NCI-H2081 treated with DMSO at 0.1 percent for 48 hours (cell line): ENCODE measurements at places on chromosomes 13 and 19.

- no peak for DNase-seq
Observed at GRCh38 chr13:47832458-47832972, 168.6 kb downstream of the SUCLA2 start.

GRCh38 chr19:29842471-29843179 is 30.8 kb downstream of the CCNE1 start:
- DNase-seq = no peak

DNA sequence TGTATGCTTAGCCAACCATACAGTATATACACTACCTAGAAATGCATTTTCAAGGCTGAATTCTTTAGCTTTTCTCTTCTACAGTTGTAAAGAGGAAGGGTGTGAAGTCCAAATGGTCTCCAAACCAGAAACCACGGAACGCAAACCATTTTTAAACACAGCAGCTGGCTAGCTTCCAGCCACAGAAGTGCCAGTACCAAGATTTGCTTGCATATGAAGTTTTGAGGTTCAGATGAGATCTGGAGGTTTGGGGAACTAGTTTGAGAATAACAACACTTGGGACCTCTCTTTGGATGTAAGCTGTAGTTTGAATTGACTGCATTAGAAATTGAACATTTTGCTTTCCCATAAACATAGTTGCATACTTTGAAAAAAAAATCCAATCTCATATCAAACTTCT is 1243.5 kb downstream of the EFNB2 start:
- no peak for DNase-seq

GRCh38 chr19:46678110-46678732 is 17.2 kb upstream of the DACT3 start:
- DNase-seq = no peak

DNA sequence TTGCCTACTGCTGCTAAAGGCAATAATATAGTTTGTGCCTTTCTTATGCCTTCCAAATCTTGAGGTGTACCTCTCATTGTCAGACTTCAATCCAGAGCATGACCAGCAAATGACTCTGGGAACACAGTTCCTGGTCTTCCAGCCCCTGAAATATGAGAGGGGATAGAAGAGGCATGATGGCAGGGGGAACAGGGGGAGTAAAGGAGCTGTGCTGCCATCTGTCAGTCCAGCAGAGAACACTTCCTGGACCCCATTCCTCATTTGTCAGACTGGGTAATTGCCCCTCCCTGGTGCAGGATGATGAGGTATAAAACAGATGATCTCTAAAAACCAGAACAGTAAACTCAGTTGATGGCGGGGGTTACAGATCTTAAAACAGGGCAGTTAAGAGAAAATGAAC is 618.7 kb downstream of the DIAPH3 start:
- DNase-seq = no peak

DNA sequence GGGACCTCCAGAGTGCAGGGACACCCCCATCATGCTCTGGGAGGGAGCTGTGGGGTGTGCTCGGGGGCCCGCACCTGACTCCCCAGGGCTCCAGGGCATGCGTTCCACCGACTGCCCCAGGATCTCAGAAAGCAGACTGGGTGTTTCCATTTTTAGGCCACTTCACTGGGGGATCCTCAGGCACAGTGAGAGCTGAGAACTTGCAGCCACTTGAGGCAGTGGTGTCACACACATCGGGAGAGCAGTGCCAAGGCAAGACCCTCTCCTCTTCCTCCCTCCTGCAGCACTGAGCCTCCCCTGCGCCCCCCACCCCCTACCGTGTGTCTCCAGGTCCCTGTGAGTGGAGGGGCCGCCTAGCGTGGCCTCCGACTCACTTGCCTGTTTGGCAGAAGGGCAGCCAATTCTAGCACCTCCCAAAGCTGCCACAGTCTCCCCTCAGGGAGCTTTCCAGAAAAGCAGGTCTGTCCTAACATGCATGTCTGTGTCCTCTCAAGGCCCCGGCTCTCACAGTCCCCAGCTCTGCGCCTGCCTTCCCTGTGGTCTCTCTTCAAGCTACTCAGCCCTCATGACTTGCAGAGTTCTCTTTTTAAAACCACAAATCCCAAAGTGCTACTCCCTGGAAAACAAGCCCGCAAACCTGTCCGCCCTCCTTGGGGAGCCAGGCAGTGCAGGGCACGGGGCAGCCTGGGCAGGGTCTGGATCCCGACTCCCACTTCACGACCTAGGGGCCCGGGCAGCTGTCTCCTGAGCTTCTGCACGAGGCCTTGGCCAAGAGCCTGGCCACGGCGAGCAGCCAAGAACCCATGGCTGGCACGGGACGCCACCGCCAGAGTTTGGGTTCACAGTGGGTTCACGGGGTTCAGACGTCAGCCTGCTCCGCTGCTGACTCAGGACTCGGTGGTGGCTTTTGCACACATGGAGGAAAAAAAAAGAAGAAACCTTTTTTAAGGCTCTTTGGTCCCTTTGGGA is 94.1 kb downstream of the STK24 start:
- DNase-seq = no peak

GRCh38 chr19:13574933-13575332 is 68.7 kb upstream of the CACNA1A start:
- DNase-seq = no peak

DNA sequence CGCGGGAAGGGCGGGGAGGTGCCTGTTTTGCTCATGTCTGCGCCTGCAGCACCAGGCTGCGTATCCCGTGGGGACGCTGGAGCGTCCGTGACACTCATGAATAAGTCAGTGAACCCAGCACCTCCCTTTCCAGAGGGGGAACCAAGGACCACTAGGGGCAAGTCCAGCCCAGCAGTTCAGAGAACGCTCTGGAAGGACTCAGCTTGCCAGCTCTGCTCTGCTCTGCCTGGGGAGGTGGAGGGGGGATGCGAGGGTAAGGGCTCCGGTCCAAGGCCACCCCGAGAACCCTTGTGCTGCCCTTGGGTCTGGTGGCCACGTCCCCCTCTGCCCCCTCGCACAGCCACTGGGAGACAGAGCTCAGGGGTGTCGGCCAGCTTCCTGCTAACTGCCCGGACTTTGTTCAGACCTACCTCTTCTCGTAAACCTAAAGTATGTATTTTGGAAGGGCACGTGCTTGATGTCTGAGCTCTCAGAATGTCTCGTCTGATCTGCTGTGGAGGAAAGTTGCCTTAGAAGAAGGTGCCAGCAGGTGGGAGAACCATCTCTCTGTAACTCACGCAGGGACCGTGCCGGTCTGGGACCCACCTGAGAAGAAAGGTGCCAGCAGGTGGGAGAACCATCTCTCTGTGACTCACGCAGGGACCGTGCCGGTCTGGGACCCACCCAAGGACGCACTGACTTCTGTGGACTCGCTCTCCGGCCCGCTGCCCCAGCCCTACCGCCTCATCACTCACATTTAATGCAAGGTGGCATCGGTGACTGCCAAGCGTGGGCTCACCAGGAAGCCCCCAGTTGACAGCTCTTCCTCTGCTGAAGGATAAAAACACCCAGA is 34.1 kb downstream of the TMEM255B start:
- DNase-seq = no peak

DNA sequence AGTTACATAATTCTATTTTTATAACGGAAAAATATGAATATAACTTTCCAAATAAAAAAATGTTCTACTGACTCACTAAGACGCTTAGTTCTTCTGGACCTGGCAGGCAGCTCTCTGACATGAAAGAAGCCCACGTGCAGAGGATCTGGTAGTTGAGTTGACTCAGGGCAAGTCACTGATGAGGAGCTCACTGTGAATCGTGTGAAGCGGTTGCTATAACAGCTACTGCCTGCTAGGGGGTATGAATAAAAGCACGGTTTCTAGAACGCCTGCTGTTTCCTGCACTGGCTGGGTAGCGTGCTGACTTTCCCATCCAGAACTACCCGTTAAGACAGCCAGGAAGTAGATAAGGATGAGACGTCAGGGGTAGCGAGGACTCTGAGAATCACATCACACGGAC is 54.7 kb upstream of the WASF3 start:
- no peak for DNase-seq

DNA sequence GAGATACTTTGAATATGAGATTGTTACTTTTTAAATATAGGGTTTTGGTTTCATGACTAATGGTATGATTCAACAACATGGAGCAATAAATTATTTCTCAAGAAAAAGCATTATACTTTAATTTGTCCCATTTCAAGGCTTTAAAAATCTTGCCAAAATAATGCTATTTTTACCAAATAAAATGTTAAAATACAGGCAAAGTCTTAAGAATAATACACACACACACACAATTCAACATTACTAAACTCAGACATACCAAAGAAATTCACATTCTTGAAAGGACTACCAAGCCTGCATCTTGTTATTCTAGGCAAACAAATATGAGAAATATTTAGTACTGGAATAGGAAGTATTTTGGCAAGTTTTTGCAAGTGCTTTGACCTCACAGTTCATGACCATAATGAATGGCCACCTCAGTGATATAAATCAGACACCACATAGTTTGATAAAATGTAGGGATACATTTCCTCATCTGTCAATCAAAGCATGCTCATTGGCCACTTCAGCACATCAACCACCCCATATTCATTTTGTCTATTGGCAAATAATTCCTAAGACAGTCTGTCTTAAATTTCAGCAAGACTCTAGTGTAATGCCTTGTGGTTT is 107.2 kb downstream of the NALCN start:
- no peak for DNase-seq

GRCh38 chr13:41006978-41007743 is 12.0 kb downstream of the ELF1 start:
- DNase-seq = no peak

DNA sequence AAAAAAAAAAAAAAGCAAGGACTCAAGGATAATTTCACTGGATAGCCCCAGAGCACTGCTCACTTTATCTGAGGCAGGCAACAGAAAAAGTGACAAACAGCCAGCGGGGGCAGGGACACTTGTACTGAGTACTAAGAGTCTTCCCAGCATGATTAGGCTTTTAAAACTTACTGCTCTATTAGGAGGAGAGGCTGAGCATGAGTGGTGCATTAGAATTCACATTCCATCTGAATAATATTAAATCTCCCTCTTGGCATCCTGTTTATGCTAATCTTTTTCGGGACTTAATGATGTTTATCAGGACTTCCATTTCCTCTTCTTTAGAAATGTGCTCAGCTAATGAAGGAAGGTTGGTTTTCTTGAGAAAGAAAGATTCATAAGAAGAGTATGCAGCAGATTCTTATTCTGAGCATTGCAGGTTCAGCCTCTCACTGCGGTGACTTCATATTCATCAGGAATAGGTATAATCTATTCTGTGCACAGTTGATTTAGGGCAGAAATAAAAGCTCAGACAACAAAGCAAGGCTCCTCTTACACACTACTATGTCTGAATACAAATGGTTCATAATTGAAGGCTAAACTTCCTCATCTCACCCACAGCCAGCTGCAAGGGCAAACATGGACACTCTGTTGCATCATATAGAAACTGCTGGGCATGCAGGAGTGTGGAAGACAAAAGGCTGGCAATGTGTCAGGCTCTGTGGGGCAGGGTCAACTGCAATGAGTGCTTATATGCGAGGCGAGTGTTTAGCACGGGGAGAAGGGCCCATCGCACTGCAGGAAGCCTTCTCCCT is 107.0 kb downstream of the KL start:
- peak; percentile 32 for DNase-seq

DNA sequence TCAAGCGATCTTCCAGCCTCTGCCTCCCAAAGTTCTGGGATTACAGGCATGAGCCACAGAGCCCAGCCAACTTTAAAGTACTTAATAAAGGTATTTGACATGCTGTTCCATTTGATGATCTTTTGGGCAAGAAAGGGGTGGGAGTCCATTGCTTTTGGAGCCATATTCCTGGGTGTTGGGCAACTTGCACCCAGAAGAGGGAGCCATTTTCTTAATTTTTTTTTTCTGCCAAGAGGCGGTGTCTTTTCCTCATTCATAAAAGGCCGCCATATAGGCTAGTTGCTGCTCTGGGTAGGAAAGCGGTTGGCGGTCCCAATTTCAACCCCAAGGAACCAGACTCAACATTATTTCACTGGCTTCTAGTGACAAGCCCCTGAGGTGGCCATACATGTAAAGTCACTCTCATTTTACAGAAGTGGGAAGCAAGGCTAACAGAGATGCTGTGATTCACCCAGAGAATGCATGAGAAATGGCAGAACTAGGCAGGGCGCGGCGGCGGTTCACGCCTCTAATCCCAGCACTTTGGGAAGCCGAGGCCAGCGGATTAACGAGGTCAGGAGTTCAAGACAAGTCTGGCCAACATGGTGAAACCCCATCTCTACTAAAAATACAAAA is 139.6 kb downstream of the CACNA1A start:
- DNase-seq = no peak

- no peak for DNase-seq
Observed at GRCh38 chr13:50358231-50359040, 343.2 kb downstream of the KCNRG start.

GRCh38 chr19:18672606-18673337 is 10.7 kb upstream of the CRTC1 start:
- DNase-seq = no peak

GRCh38 chr13:110506859-110507566 is 54.5 kb downstream of the RAB20 start:
- DNase-seq = no peak

DNA sequence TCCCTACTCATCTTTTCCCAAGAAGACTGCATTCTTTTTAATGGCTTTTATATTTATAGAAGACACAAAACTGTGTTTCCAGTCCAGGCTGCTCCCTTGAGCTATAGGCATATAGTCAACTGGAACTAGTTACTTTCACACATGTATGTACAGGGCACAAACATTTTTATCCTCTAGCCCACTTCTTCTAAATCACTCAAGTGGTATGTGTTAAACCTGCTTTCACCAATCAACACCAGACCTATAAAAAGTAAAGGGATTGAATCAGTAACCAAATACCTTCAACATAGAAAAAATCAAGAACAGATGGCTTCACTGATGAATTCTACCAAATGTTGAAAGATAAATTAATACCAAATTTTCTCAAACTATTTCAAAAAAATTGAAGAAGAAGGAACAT is 584.2 kb upstream of the SLITRK1 start:
- no peak for DNase-seq

DNA sequence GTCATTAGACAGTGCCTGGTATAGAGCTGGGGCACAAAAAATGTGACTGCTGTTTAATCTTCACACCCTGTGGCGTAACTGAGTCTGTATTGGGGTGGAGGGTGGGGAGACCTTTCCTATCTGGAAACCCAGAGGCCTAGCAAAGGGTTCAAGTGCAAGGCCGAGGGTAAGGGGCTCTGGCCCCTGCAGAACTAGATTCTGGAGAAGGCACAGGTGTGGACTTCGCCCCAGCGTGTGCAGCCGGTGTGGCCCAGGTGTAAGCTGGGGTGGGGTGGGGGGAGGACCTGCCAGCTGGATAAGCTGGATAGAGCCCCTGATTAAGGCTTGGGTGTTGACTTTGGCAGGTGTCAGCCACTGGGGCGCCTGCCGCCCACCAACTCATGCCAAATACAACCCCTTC is 1.3 kb downstream of the RAB3D start:
- no peak for DNase-seq

DNA sequence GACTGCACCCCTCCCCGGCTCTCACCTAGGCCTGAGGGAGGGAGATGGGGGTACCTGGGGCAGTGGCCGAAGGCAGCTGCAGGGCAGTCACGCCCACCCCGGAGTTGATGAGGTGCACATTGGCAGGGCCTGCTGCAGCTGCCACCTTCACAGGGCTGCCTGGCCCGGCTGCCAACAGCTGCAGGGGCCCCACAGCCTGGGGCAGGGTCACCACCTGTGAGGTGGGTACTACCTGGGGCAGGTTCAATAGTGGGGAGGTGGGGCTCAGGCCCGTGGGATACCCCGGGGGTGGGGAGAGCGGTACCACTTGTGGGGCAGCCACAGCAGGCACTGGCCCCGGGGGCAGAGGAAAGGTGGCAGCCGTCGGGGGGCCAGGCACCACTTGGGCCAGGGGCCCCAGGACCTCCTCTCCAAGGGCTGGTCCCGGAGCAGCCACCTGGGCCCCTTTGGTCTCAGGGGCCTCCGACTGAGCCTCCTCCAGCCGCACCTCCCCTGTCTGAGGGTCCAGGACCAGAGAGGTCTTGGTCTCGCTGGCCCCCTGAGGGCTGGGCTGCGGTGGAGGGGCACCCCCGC is 2.7 kb downstream of the SIX5 start:
- no peak for DNase-seq
